Endothelial cell (in vitro differentiated cells): ENCODE measurements at places on chromosomes 11 and 22. TPM values are rescaled to one million over a fixed set of nuclear protein-coding genes. Genes with fewer than 3 reads are reported as not detected.

CSF2RB gene
- total RNA-seq, result 12.0 TPM

PDGFD gene
- 17.2 TPM for total RNA-seq

OR8G5 gene
- total RNA-seq, result 0.18 TPM

MS4A4A gene
- total RNA-seq, result not detected

DNA sequence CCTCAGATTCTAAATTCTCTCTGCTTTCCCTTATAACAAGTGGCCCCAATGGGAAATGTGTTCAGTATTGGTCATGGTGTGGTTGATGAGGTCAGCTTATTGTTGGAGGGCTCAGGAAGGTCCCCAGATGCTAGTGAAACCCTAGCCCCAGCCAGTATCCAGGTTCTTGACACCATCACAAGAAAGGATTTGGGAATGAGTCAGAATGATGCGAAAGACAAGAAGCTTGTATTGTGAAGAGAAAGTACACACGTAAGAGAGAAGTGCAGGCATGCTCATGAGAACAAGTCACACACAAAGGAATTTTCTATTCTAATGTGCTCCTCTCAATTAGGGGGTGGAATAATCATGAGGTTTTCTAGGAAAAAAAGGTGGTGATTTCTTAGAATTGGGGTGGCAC is 34.9 kb upstream of the TRPC6 start:
- no peaks in the 10 kb centered on the region for H3K36me3 ChIP-seq
- no peak for DNase-seq
- H3K4me3 ChIP-seq, result no peak overlapping the region

GRCh38 chr11:82732734-82733443 is 775 bp downstream of the FAM181B start:
- H3K27me3 ChIP-seq, result peaks cover 20% of the 10 kb centered on the region
- peaks cover 6% of the 10 kb centered on the region for H3K4me1 ChIP-seq
- H3K4me3 ChIP-seq, result no peak overlapping the region
- no peak overlapping the region for H3K27ac ChIP-seq
- peak; percentile 42 for DNase-seq

- H3K27ac ChIP-seq, result no peak overlapping the region
- H3K36me3 ChIP-seq, result no peaks in the 10 kb centered on the region
- no peaks in the 10 kb centered on the region for H3K27me3 ChIP-seq
- H3K4me1 ChIP-seq, result no peaks in the 10 kb centered on the region
- DNase-seq, result no peak
- H3K4me3 ChIP-seq, result no peak overlapping the region
Measured at GRCh38 chr11:116680349-116681125, 92.2 kb downstream of the BUD13 start.

DNA sequence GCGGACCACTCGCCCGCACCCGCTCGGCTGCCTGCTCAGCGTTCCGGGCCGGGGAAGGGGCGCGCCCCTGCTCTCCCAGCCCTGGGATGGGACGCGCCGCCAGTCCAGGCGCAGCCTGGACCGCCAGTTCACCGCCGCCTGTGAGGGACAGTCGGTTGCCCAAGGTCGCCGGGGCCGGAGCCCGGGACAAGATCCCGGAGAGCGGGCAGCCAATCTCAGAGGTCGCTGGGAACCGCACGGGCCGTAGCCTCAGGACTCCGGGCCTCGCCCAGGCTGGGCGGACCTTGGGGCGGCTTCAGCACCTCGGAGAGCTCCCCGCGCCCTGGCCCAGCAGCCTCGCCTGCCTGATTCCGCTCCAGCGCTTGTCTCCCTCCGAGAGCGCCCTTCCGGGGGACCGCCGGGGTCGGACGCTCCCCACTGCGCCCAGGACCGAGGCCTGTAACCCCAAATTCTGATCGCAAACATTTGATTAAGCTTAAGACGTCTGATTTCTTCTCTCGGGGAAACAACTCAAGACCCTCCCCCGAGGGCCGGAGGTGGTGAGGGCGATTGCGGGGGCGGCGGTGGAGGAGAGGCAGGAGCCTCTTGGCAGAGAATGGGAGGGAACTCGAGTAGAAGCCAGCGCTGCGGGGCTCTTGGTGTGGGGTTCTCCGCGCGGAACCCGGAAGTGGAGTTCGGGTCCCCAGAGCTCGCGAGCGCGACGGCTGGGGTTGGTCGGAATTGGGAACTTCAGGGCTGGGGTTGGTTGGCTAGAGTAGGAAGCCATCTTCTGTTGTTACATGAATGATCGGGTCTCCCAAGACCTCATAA is 1.1 kb upstream of the CHRM4 start:
- H3K36me3 ChIP-seq, result peaks cover 25% of the 10 kb centered on the region
- peak; percentile 90 for DNase-seq
- H3K27me3 ChIP-seq, result peaks cover 22% of the 10 kb centered on the region
- peak overlapping the region; percentile 61 for H3K27ac ChIP-seq
- peak overlapping the region; percentile 83 for H3K4me3 ChIP-seq

- no peak overlapping the region for H3K4me3 ChIP-seq
- no peak for DNase-seq
- H3K27me3 ChIP-seq, result peaks cover 6% of the 10 kb centered on the region
- peaks cover 7% of the 10 kb centered on the region for H3K4me1 ChIP-seq
- H3K27ac ChIP-seq, result no peak overlapping the region
- no peaks in the 10 kb centered on the region for H3K36me3 ChIP-seq
Measured at GRCh38 chr11:73185680-73186293, 32.3 kb upstream of the P2RY2 start.

DNA sequence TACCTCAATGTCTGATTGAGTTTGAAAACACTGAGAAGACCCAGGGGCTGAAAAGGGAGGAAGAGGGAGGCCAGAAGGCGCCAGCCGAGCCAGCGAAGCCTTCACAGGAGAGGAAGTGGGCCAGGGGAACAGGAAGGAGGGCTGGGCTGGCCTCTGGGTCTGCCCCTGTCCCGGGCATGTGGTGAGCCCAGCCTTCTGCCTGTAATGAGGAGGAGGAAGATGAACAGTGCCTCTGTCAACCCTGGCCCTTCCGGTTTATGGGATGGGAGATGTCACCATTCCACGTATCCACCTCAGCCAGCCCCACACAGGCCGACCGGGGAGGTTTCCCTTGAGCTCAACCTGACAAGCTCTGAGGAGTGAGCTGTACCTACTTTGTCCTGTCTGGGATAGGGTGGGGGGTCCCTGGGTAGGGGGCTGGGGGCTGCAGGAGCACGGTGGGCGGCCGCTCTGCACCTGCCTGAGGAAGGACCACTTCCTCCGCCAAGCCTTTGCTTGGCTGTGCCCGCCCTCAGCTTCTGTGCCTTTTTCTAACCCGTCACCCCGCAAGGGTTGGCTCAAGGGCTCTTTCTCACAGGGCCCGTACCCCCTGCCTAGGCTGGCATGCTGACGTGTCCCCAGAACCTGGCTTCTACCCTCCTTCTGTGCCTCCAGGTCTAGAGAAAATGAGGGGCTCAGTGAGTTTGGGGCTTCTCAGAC is 2.0 kb downstream of the PARVG start:
- DNase-seq, result no peak
- H3K4me3 ChIP-seq, result no peak overlapping the region
- no peak overlapping the region for H3K27ac ChIP-seq
- H3K36me3 ChIP-seq, result peaks cover 3% of the 10 kb centered on the region
- peaks cover 4% of the 10 kb centered on the region for H3K4me1 ChIP-seq

DNA sequence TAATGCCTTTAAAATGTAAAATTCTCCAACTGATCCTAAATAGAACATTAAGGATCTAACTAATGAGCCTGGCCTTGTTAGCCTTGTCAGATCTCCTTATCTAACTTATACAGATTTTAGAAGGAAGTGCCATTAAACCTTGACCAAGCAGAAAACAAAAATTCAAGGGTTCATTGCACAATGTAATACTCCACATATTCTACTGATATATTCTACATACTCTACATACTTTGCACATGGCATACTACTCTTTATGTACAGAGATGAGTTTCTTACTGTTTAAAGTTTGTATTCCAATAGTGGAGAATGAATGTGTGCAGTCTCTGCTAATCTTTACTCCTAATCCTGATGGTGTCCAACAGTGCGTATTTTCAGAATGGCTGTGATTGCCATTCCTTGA is 297.2 kb downstream of the LUZP2 start:
- no peaks in the 10 kb centered on the region for H3K27me3 ChIP-seq
- no peaks in the 10 kb centered on the region for H3K4me1 ChIP-seq
- H3K27ac ChIP-seq, result no peak overlapping the region

DNA sequence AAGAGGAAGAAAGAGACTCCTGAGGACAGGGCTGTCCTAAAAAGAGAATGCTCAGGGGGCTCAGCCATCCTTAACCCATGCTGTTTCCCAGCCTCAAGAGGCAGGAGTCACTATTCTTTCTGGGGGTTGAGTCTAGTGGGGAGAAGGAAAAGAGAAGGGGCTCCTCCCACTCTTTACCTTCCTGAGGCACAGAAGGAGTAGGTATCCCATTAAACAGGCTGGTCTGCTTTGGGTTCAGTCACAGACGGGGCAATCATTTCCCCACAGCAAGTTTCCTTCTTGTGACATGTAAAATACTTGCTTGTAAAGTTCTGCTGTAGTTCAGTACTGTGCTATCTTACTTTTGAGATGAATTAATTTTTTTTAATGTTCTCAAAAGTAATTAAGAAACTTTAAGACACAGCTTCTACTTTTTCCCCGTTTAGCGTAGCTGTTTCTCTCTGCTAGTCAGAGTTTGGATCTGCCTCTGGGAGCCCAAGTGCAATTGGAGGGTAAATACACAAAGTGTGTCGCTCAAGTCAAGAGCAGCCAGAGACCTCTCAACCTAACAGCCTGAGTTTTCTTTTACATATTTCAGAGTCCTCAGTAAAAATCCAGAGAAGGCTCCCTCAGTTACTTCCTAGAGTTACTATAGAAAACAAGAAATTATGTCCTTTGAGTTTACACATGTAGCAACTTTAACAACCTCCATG is 15.0 kb downstream of the OR8A1 start:
- H3K36me3 ChIP-seq, result no peaks in the 10 kb centered on the region
- H3K4me3 ChIP-seq, result no peak overlapping the region
- H3K4me1 ChIP-seq, result peaks cover 27% of the 10 kb centered on the region

DNA sequence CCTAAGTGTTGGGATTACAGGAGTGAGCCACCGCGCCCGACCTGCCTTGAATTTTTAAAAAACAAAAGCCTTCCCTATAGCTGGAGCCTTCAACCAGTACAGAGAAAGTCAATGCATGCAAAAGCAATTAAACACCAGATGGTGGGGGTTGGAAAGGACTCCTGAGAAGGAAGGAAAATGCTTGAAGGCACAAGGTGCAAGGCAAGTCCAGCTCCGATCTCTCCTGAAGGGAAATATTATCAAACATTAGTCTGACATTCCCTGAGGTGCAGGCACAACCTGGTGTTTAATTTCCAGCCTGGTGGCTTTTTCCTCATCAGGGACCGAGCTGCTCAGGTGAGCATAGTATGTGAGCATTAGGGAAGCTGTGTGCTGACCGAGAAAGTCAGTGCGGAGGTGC is 12.9 kb upstream of the RAPSN start:
- peak overlapping the region; percentile 44 for H3K27ac ChIP-seq
- peaks cover 22% of the 10 kb centered on the region for H3K4me1 ChIP-seq
- no peak for DNase-seq
- H3K4me3 ChIP-seq, result no peak overlapping the region

DNA sequence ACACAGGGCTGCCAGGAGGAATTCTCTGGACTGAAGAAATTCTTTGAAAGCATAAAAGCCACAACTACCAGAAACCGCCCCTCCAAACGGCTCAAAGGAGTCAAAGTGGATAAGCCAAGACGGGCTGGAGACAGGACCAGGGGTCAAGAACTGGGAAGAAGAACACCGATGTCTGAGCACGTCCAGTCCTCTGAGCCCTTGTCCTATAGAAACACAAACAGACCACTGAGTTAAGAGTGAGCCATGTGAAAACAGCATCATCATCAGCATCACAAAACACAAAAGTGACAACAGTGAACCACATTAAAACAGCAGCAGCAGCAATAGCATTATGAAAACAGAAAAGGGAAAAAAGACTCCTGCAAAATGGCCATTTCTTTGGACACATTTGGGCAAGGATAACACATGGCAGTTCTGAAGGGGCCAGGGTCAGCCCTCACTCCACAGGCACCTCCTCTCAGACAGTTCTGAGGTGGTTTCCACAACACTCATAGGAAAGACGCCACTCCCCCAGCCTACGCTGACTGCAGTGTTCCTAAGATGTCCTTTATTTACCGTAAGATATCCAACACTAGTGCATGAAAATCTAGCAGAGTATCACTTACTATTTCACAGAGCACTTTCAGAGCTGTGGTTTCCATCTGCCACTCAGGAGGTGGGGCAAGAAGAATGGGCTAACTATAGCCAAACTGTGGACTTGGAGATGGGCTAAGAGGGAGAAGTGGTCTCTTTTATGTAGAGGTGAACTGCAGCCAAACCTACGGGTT is 28.6 kb upstream of the YPEL1 start:
- peaks cover 40% of the 10 kb centered on the region for H3K36me3 ChIP-seq
- no peak overlapping the region for H3K4me3 ChIP-seq
- H3K27me3 ChIP-seq, result peaks cover 4% of the 10 kb centered on the region
- no peak for DNase-seq
- peaks cover 17% of the 10 kb centered on the region for H3K4me1 ChIP-seq

DNA sequence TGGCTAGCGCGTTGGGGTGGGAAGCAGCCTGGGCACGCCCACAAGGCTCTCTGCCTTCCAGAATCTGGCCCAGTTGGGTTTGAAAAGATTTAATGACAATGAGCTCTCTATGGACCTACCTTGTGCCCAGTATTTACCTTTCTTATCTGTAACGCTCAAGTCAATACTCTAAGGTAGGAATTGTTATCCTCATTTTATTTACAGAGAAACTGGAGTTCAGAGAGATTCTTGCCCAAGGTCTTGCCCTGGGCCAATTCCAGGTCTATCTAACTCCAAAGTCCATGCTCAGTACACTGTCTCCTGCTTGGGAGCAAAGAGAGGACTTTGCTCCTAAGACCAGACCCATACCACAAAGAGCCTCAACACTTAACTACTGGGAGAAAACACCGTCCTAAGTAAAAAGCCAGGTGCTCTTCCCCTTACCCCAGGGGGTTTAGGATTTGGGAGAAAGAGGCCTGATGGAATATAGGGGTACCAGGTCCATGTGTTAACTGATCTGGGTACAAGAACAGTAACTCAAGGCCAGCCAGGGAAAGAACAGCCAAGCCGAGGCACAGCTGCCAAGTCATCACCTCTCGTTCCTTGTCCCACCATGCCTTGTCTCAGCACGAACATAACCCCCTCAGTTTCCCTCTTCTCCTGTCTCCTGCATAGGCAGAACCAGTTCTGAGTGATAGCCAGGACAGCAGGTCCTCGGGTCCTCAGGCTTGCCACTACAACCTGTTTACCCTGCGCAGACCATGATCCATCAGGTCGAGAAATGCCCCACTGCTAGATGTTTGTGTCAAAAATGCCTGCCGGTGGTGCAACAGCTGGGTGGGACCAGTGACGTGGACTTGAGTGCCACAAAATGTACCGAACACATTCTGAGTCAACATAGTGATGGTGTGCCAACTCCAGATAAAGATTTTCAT is 14.6 kb downstream of the APOA4 start:
- no peaks in the 10 kb centered on the region for H3K27me3 ChIP-seq
- H3K4me1 ChIP-seq, result peaks cover 2% of the 10 kb centered on the region
- H3K4me3 ChIP-seq, result no peak overlapping the region
- peaks cover 4% of the 10 kb centered on the region for H3K36me3 ChIP-seq
